Ascending aorta (tissue), 2 donors: ENCODE measurements at places on chromosomes 12 and 14. TPM values are rescaled to one million over a fixed set of nuclear protein-coding genes. Genes with fewer than 3 reads are reported as not detected.

Gene PLXNC1
- 1.8 TPM for total RNA-seq

Gene MSRB3
- total RNA-seq: 79.4 TPM

Gene PRH2
- total RNA-seq: not detected

Gene RNF31
- 182 TPM for total RNA-seq

Gene TAS2R42
- total RNA-seq: not detected
